Type B pancreatic cell (in vitro differentiated cells): ENCODE measurements at places on chromosomes 3 and 15.

DNA sequence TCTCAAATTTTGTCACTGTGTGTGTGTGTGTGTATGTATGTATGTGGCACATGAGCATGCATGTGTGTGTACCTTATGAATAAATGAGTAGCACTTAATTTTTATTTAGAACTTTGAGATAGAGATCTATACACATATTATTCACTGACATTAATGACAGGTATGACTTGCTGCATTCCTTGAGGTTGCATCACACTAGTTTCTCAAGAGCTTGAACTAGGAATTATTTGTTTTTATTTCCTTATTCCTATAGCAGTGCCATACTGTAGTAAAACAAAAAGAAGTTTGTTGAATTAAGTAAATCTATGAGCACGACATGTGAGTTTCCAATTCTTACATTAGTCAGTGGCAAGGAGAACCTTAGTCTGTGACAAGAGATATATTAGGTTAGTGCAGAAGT is 943.9 kb downstream of the ROBO1 start:
- no peaks in the 10 kb centered on the region for H3K27me3 ChIP-seq
- peaks cover 33% of the 10 kb centered on the region for H3K4me1 ChIP-seq
- DNase-seq: no peak

DNA sequence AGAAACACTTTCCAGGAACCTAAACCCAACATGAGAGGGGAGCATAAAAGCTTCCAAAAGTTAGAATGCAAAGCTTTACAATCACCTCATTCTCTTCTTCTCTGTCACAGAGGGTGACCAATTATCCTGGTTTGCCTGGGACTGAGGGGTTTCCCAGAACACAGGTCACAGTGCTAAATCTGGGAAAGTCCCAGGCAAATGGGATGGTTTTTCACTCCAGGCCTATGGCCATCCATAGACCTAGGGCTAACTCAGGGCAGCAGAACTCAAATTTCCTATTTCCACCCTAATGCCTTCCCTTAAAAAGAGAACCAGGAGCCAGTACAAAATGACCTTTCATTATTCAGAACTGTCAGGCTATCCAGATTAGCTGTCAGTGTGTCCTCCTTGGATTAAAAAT is 77.0 kb downstream of the TM4SF4 start:
- H3K27me3 ChIP-seq: no peaks in the 10 kb centered on the region
- peaks cover 57% of the 10 kb centered on the region for H3K4me1 ChIP-seq
- peaks cover 18% of the 10 kb centered on the region for H3K36me3 ChIP-seq
- DNase-seq: no peak
- no peak overlapping the region for H3K4me3 ChIP-seq

- H3K27me3 ChIP-seq: no peaks in the 10 kb centered on the region
- no peak overlapping the region for H3K4me3 ChIP-seq
- peaks cover 5% of the 10 kb centered on the region for H3K4me1 ChIP-seq
- no peak for DNase-seq
- H3K36me3 ChIP-seq: peaks cover 5% of the 10 kb centered on the region
Observed at GRCh38 chr3:57808961-57809608, 53.0 kb downstream of the SLMAP start.

DNA sequence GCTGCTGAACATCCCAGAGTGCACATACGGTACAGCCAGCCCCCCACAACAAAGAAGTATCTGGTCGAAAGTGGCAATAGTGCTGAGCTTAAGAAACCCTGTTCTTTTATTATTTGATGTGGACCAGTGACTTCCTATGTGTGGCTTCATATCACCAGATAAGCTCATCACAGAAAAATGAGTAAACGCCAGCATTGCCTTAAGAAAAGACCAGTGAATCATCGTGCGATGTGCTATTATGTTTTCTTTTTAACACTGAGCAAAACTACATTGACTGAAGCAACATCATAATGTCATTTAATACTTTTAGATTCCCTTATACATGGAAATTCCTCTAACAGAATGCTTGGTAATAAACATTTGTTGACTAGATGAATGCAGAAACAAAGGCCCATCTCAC is 45.2 kb upstream of the ARRDC4 start:
- peaks cover 63% of the 10 kb centered on the region for H3K27me3 ChIP-seq
- H3K4me1 ChIP-seq: no peaks in the 10 kb centered on the region
- DNase-seq: no peak
- no peak overlapping the region for H3K4me3 ChIP-seq
- no peak overlapping the region for H3K27ac ChIP-seq
- no peaks in the 10 kb centered on the region for H3K36me3 ChIP-seq
